Hepatic stellate cell (primary cell): ENCODE measurements at places on chromosomes 3 and 15.
A peak's percentile ranks its signal among the peaks of the same experiment; 100 is the strongest.

DNA sequence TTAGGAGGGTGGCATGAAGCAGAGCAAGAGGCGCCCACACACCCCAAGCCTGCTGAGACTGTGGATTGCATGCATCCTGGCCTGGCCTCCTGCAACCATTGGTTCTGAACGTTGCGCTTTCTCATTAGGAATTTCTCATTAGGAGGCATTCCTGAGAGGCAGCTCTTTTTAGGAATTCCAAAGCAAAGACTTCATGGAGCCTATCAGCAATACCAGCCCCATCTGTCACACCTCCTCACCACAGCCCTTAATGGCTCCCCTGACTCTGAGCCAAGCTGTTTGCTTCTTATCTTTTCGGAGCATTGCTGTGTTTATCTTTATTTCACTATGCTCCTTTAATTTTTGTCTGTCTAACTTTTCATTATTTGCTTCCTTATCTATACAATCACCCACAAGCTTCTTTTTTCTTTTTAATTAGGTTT lies 226.9 kb downstream of the CACNA2D3 start:
- no peak for DNase-seq

- DNase-seq: no peak
These were observed 12.6 kb downstream of the TMEM43 start for GRCh38 chr3:14137445-14137844.

- no peak for DNase-seq
These were observed 24.5 kb upstream of the BDH1 start for GRCh38 chr3:197580253-197580691.

GRCh38 chr3:196756732-196757131 lies 17.1 kb downstream of the PAK2 start:
- DNase-seq: no peak

DNA sequence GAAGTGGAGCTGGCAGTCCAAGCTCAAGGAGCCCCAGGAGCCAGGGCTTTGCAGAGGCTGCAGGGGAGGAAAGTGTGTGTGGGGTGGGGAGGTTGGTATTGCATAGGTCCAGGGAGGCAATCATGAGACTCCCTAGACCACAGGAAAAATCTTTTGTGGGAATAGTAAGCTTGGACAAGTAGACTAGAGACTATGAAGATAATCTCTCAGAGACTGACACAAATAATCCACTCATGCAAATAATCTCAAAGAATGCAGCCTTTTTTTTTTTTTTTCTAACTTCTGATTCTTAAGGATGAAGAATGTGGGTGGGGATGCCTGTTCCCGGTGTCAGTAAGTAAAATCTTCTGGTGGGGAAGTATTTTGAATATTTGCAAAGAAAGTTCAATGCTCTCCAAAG lies 113.7 kb downstream of the GREM1 start:
- DNase-seq: no peak

- DNase-seq: no peak
These were observed 63.5 kb upstream of the PRR20G start for GRCh38 chr3:127351321-127351720.

GRCh38 chr3:102037209-102037608 lies 187.9 kb downstream of the NFKBIZ start:
- DNase-seq: no peak

GRCh38 chr15:26630857-26631256 lies 142.0 kb downstream of the GABRB3 start:
- no peak for DNase-seq

- no peak for DNase-seq
These were observed 116.7 kb upstream of the ETV5 start for GRCh38 chr3:186225603-186226002.

GRCh38 chr3:105315144-105315543 lies 51.6 kb upstream of the ALCAM start:
- DNase-seq: no peak

- DNase-seq: no peak
These were observed 41.2 kb downstream of the BOC start for GRCh38 chr3:113252553-113252952.

- peak; percentile 75 for DNase-seq
These were observed 59.5 kb downstream of the SCN11A start for GRCh38 chr3:38992117-38992760.

DNA sequence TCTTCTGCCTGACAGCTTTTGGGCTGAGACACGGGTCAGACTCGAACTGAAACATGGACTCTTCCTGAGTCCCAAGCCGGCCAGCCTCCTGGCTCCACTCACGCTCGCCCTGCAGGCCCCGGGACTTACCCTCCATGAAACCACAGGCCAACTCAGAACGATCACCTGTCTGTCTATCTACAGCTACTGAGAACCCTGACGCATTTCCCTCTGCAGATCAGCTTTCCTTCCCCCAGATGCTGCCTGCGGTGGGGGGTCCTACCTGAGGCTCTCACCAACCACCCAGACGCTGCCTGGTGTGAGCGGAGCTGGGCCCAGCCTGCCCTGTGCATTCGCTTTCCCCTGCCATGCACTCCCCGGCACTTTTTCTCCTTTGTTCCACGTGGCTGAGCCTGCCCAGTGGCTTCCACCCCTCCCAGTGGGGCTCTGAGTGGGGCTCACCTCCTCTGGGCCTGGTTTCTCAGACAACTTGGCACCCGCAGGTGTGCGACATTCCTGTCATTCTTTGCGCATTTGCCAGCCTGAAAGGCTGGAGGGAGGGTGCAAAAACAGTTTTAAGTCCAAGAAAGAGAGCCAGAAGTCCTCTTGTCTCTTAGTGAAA lies 60.2 kb downstream of the PLXNA1 start:
- DNase-seq: no peak
